ENCODE measurements at places on chromosomes 1 and 21.

DNA sequence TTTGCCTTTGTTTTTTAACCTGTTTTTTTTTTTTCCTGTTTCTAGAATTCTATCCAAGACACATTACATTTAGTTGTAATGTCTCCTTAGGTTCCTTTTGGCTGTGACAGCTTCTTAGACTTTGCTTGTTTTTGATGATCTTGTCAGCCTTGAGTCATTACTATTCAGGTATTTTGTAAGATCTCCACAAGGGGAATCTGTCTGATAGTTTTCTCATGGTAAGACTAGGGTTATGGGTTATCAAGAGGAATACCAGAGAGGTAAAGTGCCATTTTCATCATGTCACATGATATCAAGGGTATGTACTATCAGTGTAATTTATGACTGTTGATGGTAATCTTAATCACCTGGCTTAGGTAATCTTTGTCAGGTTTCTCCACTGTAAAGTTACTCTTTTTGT, 99.1 kb upstream of the GFI1 start:
- no peak for DNase-seq

- no peak for DNase-seq
These were observed 51.0 kb downstream of the C4BPA start for GRCh38 chr1:207155028-207155427.

DNA sequence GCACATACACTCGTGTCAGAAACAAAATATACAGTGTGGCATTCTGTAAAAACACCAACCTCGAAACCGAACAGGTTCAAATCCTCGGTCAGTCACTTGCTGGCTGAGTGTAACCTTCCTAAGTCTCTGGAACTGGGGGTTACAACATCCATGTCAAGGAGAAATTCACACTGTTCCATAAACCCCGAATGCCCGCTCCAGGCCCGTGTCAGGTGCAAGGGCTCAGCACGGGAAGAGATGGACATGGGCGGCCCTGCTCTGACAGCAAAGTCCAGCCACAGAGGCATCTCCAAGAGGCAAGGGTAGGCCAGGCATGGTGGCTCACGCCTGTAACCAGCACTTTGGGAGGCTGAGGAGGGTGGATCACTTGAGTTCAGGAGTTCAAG, 79.5 kb downstream of the SLC66A1 start:
- no peak for DNase-seq

- no peak for DNase-seq
These were observed 8.5 kb upstream of the CNIH4 start for GRCh38 chr1:224348137-224348536.

DNA sequence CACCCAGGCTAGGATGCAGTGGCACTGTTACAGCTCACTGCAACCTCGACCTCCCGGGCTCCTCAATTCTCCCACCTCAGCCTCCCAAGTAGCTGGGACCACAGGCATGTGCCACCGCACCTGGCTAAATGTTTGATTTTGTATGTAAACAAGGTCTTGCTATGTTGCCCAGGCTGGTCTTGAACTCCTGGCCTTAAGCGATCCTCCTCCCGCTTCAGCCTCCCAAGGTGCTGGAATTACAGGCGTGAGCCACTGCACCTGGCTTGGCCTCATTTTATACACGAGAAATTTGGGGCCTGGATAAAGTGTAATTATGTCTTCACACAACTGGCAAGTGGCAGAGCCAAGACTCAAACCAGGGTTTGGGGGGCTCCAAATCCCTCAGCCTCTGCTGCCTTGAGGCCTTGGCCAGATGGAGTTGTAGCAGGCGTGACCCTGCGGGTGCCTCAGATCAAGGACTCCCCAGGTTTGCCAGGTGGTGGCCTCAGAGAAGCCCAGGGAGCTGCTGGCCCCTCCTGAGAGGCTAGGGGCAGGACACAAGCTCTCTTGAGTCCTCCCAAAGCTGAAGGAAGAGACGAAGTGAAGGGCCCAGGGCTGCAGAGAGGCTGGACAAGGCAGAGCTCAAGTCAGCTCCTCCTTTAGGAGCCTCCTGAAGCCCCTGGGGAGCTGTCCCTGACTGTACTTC, 61.7 kb downstream of the MDM4 start:
- DNase-seq = no peak

GRCh38 chr1:70966018-70966638, 81.5 kb downstream of the PTGER3 start:
- DNase-seq = no peak

DNA sequence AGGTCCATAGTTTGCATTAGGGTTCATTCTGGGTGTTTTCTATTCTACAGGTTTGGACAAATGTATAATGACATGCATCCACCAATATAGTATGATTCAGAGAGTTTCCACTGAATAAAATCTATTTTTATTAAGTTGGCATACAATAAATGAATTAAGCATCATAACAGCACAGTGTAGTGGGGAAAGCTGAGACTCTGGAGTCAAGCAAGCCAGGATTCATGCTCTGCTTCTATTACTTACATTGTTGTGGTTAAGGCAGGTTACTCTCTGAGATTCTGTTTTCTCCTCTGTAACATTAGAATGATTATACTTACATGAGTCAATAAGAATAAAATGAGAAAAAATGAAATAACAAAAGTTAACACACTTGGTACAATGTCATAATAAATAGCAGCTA, 131.3 kb downstream of the SLC30A10 start:
- no peak for DNase-seq

DNA sequence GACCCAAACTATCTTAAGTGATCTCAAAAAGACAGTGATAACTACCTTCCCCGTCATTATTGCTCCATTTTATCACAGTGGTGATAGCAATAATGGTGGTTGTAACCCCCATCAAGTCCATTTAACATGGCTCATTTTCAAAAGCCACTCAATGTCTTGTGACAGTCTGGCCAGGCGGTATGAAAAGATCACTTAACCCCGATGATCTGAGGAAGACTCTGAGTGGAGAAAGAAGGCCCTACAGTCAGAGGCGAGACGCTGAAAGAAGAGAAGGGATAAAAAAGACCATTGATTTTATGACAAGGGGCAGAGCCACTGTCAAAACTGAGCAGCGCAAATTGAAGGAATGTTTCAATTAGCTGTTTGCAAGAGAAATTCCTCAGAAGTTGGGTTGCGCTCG, 417.2 kb upstream of the PBX1 start:
- DNase-seq = no peak

GRCh38 chr21:17514124-17514845, 1.4 kb downstream of the CXADR start:
- DNase-seq = no peak

GRCh38 chr1:108617008-108617723, 43.7 kb downstream of the HENMT1 start:
- no peak for DNase-seq

DNA sequence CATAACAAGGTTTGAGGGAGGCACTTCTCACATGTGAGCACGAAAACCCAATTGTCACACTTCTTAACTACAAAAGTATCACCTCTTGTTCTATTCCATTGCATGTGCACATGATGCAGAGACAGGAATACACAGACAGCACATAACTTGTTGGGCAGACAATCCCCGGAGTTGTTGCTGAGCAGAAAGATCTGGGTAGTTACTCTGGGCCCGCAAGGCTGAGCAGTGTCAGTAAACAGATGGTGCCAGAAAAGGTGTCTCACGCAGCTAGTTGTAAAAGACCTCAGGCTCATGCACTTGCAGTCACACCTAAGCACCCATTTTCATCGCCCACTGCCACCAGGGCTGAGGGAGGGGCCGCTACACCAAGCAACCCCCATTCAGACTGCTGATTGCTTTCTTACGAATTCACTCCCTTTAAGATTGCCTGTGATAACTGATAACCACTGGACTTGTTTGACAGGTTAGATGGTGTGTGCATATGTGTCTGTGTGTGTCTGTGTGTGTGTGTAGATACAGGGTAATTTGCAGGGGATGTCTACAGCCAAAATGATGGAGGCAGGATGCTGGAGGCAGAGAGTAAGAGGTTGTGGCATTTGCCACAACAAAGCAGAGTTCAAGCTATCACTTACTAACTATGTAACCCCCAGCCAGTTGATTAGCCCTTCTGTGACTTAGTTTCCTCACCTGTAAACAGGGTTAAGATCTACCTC, 4.2 kb downstream of the LGR6 start:
- DNase-seq = no peak

- no peak for DNase-seq
These were observed 48.9 kb upstream of the SLC2A1 start for GRCh38 chr1:43007377-43008114.

DNA sequence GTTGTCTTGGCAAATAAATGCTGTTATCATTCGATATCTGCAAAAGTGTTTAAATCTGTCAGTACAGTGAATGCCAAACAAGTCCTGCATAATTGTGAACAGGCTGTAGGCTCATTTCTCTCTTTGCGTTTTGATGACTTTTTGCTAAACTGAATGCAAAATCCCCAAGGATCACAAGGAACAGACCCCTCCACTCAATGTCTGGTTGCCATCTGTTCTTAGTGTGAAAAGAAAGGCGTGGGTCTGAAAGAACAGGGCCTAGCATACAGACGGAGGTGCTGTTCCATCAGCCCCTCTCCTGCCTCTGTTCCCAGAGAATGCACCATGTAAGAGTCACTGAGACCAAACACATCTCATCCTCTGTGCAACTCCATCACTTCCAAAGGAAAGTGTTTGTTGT, 40.4 kb downstream of the EIF2B3 start:
- DNase-seq = no peak
